ENCODE measurements at places on chromosomes 4 and X. TPM values are rescaled to one million over a fixed set of nuclear protein-coding genes. Genes with fewer than 3 reads are reported as not detected.

The SLC10A3 gene
- total RNA-seq = 8.7 TPM

The CFI gene
- not detected for total RNA-seq

The SOD3 gene
- total RNA-seq = 4.1 TPM

The ARHGAP6 gene
- total RNA-seq = 0.55 TPM

The ATP6AP1 gene
- 46.0 TPM for total RNA-seq

- DNase-seq = no peak
Observed at GRCh38 chrX:132033166-132033565, 10.1 kb downstream of the STK26 start.

GRCh38 chrX:11970578-11971359 is 167.5 kb upstream of the FRMPD4 start:
- DNase-seq = no peak

DNA sequence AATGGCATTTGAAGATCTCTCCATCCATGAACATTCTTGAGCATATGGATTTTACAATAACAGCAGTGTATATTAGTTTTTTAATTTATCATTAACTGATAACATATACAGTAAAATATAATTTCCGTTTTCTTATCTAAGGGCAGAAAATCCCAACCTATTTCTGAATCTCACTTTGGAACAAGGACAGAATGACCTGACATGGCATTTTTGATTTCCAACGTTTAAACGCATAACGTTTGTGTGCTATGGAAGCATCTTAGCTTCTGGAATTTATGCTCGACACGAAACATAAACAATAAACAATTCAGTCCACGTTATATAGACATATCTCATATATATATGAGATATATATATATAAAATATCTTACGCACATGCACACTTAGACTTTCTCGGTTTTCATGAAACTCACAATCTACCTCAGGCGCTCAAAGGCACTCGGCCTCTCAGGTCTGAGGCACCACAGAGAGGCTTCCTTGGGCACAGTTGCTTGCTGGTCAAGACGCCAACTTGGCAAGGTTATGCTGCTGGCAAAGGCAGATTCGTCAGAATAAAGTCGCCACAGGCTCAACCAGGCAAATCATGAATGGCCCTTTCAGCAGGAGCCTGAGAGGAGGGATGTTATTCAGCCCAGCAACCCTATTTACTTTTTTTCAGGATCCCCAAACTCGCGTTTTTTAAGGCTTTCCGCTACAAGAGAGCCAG is 1.0 kb upstream of the UGT8 start:
- no peak for DNase-seq

DNA sequence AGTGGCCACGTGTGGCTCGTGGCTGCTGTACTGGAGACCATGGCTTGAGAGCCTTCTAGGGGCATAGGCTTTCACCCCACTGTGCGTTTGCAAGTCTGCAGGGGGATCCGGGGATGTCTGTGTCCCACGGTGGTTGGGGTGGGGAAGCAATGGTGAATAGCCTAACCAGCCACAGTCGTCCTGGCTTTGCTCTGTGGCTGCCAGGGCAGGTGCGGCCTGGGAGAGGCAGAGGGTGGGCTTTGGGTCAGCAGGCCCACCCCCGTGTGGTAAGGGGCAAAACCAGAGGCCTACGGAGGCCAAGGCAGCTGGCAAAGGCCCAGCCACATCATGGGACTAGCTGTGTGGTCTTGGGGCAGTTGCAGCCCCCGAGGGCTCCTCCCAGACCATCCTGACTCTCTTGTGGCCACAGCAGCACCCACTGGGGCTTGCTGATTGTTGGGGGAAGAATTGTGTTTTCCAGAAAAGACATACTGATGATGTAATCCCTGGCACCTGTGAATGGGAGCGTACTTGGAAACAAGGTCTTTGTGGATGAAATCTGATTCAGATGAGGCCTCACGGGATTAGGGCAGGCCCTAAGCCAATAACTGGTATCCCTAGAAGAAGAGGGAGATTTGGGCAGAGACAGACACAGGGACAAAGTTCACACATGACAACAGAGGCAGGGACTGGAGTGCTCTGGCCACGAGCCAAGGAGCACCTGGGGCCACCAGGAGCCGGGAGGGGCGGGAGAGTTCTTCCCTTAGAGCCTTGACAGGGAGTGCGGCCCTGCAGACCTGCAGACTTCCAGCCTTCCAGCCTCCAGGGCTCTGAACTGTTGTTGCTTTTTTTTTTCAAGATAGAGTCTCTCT is 2.9 kb downstream of the CPZ start:
- no peak for DNase-seq

GRCh38 chr4:183639291-183639690 is 19.7 kb downstream of the RWDD4 start:
- no peak for DNase-seq

DNA sequence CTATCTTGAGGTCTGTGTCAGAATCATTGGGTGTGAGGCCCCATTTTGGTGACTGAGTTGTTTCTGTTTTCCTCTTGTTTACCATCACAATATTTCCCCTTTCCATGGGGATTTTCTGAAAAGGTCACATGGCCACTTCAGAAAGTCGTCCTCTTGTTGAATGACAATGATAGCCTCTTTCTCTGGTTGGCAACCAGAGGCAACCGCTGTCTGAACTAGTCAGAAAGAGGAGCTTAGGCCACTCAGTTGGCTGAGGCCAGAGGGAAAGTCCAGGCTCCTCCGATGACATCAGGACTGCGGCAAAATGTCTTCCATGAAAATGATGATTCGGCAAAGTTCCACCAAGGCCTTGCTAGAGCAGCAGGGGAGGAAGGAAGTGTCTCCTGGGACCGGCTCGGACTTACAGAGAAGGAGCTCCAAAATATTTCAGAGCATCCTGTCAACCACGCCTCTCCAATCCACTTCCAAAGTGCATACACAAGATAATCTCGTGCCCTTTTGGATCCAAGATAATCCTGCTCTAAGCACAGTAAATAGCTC is 19.1 kb upstream of the RBM47 start:
- no peak for DNase-seq

Data from WTC11 (cell line).